Activated T-cell treated with anti-CD3 and anti-CD28 coated beads, Interleukin-2, amount 50 U/mL, for 72 hours (primary cell): ENCODE measurements at places on chromosomes 3 and 15.

DNA sequence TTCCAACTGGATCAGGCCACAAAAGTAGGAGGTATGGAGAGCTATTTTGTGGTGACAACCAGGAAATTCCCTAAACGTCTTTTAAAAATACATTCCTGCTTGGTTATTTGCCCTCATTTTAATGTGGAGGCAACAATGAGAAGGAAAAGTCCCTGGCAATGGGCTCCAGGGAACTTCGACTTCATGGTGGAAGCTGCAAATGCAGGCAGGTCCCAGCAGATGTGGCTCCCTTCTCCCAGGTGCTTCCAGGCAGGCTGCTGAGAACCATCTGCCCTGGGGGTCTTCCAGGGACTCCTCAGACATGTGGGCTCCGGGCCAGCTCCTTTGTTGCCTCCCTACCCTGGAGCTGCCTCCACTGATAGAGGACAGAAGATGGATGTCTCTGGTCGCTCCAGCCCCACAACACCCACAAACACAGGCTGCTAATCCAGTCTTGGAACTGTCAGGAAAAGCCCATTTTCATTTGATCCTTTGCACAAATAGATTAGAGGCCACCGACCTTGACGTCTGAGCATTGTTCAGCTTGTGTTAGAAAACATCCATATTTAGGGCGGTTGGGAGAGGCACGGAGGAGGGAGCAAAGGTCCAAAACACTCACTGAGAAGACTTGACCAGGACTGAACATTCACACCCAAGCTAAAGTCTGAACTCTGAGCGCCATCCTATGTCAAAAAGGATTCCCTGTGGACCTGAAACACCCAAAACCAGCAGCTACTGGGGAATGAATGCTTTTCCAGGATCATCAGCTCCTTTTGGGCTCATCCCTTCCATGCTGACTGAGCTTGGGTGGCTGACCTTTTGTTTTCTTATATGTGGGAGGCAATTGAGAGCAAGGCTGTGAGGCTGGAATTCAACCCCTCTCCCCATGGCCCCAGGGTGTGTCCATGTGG lies 30.2 kb upstream of the SLCO2A1 start:
- no peak for DNase-seq

GRCh38 chr3:16515885-16516420 lies 2.5 kb upstream of the RFTN1 start:
- no peak for DNase-seq

GRCh38 chr3:184643442-184643841 lies 68.4 kb downstream of the MAGEF1 start:
- DNase-seq = no peak

DNA sequence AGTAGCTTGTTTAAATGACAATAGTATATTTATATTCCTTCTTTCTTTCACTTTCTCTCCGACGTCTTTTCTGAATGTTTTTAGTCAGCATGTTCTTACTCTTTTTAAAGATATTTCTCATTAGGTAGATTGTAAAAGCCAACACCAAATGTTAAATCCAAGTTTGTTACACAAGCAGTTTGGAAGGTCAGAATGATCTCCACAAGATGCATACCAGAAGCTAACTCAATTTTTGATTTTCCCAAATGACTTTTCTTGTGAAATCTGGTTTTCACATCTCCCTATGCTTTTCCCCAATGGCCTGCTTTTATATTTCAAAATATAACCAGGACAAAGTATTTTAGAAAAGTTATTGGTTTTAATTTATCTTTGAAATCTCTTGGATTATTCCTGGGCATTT lies 49.7 kb upstream of the TPRG1 start:
- DNase-seq = no peak

DNA sequence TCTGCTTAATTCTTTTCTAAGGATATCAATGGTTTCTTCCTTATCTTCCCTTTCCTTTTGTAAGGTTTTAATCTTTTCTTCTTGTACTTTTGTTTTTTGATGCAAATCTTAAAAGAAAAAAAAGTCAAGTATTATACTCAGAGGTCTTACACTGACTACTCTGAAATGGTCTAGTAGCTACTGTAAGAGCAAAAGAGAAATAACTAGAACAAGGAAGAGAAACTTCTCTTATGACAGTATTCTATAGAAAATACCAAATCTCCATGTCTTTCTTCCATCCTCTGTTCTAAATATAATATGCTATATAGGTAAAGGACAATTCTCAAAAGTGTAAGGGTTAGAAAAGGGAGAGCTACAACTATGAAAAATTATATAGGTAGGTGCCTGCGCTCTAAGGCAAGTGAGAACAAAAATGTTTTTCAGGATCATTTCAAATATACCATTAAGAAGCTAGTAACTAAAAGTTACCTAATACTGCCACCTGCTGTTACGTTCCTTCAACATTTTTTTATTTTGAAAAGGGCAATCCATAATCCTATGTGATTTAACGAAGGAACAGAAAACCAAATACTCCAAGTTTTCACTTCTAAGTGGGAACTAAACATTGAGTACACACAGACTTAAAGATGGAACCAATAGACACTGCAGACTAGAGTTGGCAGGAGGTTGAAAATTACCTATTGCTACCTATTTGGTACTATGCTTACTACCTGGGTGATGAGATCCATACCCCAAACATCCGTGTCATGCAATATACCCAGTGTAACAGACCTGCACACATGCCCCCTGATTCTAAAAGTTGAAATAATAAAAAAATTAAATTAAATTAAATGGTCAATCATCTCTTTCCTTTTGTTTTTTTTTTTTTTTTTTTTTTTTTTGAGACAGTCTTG lies 36.7 kb downstream of the CIP2A start:
- DNase-seq = no peak

DNA sequence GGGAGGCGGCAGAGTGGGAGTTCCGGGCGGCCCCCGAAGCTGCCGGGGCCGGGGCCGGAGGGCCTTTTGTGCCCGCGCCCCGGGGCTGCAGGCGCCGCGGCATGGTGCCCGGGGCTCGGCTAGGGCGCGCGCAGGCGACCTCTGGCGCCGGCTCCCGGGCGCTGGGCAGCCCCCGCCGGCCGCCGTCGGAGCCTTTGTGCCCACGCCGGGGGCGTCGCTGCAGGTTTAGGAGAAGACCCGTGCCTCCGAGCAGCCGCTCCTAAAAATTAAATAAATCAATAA lies 299 bp downstream of the PAQR9 start:
- DNase-seq = no peak

DNA sequence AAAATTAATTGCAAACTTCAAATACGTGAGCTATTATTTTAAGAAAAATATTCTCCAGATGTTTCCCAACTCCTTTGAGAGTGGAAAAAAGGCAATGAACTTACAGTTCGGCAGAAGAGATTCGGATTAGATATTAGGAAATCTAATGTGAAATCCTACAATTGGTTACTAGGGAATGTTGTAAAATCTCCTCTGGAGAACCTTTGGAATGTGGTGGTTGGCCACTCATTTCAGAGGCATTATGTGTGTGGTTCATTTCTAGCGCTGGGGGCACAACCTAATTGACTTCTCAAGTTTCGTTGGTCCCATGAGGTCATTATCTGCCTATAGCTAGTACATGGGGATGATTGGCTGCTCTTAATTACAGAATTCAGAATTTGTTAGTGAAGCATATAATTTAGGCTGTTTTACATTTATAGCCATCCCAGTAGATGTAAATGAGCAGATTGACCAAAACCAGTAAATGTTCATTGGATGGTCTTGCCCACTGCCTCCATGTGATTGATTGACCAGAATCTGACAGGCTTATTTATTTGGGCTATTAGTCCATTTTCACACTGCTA lies 34.6 kb upstream of the CMSS1 start:
- DNase-seq = no peak

DNA sequence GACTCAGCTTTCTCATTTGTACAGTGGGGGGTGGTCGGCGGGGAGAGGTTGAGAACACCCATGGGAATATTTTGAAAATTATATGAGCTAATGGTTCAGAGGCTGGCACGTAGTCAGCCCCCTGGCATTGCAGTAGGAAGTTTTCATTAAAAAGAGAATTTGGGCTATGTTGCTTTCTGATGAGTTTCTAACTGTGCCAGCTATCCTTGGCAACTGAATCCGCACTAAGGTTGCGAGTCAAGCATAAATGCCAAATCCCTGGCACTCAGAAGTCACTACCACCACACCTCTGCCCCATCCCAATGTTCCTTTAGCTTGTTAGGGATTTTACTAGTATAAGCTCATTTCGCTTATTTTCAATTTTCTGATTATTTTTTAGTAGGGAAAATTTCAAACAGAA lies 91.6 kb downstream of the DNASE1L3 start:
- no peak for DNase-seq

GRCh38 chr15:91974321-91974720 lies 120.8 kb downstream of the SLCO3A1 start:
- no peak for DNase-seq

GRCh38 chr3:20832963-20833362 lies 647.0 kb upstream of the SGO1 start:
- DNase-seq = no peak

- peak; percentile 13 for DNase-seq
These were observed 88.7 kb downstream of the GABRG3 start for GRCh38 chr15:27059610-27060202.

GRCh38 chr3:43001094-43001553 lies 22.0 kb downstream of the GASK1A start:
- no peak for DNase-seq

- DNase-seq = no peak
These were observed 2.3 kb upstream of the DLL4 start for GRCh38 chr15:40926659-40927494.

DNA sequence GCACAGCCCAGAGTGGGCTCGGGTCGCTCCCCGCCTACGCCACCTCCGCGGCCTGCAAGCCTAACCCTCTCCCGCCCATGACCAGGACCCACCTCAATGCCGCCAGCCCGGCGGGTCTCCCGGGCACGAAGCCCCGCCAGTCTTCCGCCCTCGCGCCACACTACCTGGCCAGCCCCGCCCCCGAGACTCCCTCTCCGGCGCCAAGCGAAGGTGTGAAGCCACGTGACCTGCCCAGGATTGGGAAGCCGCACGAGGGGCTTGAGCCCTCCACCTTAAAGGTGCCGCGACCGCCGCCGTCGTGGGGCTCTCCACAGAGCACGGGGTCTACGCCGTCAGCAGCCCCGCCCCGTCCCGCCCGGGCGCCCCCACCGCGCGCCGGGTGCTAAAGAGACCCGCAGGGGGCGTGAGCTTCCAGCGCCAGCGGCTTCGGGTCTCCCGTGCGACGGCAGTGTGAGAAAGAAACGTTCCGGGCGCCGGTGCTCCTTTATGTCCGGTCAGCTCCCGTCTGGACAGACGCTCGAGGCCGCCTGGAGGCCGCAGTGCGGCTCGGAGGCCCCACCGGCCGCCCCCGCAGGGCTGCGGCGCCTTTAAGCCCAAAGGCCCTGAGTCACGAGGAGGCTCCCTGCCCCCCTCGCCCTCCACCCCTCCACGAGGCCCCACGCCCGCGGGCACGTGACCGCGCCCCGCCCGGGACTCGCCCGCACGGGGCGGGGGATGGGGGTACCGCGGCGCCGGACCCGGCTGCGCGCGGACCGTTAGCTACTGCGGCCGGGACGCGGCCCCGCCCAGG lies at the start of gene CPEB1:
TSS of gene CPEB1 (minus strand) at position 319 of the 790 bp plus-strand sequence. CDS start 18,904 bp downstream, outside the sequence.
- DNase-seq = peak; percentile 51

- no peak for DNase-seq
These were observed 613.4 kb downstream of the ZPLD1 start for GRCh38 chr3:103048068-103048722.

DNA sequence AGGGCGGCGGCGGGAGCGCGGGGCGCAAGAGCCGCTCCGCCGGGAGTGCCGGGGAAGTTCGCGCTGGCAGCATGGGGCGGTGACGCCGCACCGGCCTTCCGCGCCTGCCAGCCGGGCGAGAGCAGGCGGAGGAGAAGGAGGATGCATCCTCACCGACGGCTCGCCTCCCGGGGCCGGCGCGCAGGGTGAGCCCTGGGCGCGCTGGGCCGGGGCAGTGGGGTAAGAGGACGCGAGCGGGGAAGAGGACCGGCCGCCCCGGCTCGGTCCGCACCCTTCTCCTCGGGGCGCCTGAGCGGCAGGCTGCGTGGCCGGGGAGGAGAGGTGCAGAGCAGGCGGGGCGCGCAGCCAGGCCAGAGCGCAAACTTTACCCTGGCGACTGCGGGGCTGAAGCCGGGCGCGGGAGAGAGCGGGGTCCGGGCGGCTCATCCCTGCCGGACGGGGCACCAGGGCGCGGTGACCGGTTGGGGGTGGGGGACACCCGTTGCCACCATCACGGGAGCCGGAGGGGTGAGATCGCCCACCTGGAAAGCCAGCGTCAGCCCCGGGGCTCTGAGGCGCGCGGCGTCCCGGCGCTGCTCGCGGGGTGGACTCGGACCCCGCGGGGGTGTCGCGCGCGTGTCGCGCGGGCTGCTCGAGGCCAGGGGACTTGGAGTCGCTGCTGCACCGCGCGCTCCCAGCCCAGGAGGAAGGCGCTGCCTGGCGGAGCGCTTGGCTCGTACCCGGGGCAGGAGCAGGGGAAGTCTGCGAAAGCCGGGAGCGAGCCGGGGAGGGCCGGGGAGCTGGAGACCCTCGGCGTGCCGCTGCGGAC lies 542 bp downstream of the GABRA5 start:
- DNase-seq = no peak

- no peak for DNase-seq
These were observed 22.7 kb downstream of the EFL1 start for GRCh38 chr15:82239685-82240391.

GRCh38 chr3:60154011-60154410 lies 1097.2 kb downstream of the FHIT start:
- no peak for DNase-seq

DNA sequence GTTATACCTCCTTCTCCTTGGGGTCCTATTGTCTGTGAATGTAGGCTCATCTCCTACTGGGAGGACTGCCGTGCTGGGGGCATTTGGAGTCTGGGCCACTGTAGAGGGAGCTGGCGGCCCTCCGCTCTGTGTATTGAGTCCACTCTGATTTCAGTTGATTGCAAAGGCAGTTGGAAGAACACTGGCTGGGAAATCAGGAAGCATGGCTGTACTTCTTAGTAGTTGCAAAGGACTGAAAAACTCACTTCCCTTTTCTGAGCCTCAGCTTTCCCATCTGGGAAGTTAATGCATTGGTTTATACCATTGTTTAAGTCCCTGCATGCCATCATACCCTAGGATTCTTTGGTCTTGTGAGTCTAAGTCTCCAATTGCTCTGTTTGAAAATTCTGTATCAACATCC lies 46.7 kb downstream of the TMED3 start:
- no peak for DNase-seq

GRCh38 chr15:84878504-84878903 lies 6.0 kb upstream of the SLC28A1 start:
- DNase-seq = peak; percentile 73
